ENCODE measurements at places on chromosomes 3 and 15. TPM values are rescaled to one million over a fixed set of nuclear protein-coding genes. Genes with fewer than 3 reads are reported as not detected.
A peak's percentile ranks its signal among the peaks of the same experiment; 100 is the strongest.

Gene SH2D7
- not detected for total RNA-seq

Gene PLCD1
- 36.9 TPM for total RNA-seq

Gene GXYLT2
- 0.82 TPM for total RNA-seq

GRCh38 chr3:61158667-61159066 is 92.6 kb downstream of the FHIT start:
- no peak for DNase-seq

- no peak for DNase-seq
Observed at GRCh38 chr15:29322415-29322814, 52.8 kb upstream of the NSMCE3 start.

DNA sequence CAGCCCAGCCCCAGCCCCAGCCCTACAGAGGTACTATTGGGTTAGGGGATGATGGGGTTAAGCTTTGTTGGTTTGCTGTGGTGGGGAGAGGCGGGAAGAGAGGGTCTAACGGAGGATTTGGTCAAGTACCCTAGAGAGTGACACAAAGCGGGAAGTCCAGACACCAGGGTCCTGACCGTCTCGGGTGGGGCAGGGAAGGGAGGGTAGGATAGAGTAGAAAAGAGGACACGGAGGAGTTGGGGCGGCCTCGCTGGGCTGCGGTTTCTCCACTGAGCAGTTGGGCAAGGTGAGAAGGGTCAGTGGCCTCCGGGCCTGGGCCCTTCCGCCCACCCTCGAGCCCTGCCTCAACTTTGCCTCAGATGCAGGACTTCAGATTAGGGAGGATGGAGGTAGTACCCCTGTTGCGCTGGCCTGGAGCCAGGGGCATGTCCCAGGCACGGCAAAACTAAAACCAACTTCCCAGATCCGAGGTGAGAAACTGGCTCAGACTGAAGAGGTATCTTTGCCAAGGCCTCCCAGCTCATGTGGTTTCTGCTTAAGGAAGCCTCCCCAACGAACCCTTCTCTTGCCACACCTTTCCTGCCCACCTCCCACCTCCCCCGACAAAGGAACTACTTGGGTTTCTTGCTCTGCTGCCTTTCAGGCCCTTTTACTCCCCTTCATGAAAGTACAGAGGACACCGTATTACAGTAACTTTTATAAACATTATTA is 551 bp downstream of the PML start:
- no peak for DNase-seq

DNA sequence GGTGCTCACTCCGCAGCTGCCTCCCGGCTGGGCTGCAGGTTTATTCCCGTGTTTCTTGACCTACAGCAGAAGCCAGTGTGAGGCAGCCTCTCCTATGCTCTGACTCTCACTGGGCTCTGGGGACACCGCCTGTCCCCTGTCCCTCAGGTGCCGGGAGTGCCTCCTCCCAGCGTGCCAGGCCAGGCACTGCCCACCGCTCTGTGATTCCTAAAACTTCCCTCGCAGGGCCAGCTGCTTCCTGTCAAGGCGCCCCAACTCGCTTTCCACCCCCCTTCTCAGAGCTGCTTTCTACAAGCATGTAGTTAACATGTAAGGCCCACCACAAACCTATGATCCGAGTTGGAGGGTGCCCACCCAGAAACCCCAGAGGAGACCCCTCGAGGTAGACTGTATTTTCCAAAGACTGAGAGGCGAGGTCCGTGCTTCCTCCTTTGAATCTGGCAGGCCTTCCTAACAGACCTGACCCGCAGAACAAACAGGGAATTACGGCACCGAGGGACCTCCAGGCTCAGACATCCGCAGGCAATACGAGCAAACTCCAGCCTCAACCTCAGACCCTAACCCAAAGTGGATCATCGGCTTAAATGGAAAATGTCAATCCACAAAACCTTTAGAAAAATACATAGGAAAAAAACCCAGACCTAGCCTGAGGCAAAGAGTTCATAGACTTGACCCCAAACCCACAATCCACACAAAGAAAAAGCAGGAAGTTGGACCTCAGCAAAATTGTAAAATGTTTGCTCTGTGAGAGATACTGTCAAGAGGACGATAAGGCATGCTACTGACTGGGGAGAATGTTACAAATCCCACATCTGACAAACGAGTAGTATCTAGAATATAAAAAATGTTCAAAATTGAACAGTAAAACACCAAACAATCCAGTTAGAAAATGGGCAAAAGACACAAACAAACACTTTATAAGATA is 121.3 kb upstream of the IQSEC1 start:
- no peak for DNase-seq

Gene SGO1
- 33.3 TPM for total RNA-seq

Gene FBXO40
- total RNA-seq: not detected

Gene ARGFX
- not detected for total RNA-seq

Gene C3orf49
- total RNA-seq: not detected

Gene EBLN2
- 7.8 TPM for total RNA-seq

Gene MYRIP
- total RNA-seq: 0.48 TPM

DNA sequence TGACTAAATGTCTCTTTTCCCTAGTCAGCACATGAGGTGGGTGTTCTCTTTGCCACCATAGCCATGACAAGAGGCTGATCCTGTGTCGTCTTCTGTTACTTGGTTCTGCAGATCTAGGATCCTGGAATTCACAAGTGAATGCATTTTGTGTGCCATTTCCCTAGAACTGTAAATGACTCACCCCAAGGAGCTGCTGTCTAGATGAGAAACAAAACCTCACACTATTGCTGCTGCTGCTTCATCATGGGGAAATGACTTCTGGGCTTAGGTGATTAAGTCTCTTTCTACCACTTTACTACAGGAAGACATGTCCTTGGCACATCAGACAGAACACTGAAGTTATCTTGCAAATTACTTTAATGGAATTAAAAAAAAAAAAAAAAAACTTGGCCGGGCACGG is 54.9 kb downstream of the SLCO3A1 start:
- no peak for DNase-seq

Gene HAPLN3
- 2.9 TPM for total RNA-seq

GRCh38 chr15:72227192-72227586 is 3.8 kb downstream of the PKM start:
- no peak for DNase-seq

- no peak for DNase-seq
Observed at GRCh38 chr15:67935244-67935643, 95.4 kb upstream of the RNU6-1 start.

Gene RNF13
- 29.9 TPM for total RNA-seq

DNA sequence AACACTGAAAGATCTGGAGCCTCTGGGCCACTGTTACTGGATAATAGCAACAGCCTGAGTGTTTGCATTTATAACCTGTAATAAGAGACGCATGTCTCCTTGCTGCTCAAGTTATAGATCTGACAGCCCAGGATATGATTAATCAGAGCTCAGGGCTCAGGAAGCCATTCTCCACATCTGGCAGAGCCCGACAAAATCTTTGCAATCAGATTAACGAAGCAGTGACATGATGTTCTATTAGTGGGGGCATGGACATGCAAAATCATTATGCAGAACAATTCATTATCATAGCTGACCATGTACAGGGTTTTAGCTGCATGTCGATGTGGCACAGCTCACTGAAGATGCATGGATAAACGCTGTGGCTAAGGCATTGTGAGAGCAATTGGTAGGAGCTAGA is 730.3 kb downstream of the ZNF385D start:
- no peak for DNase-seq

GRCh38 chr3:15332405-15333098 is at the start of gene SH3BP5:
Gene SH3BP5 (minus strand): TSS chr3:15332586. CDS start chr3:15332408, 178 bp downstream.
- DNase-seq: peak; percentile 60

Gene RYR3
- 1.5 TPM for total RNA-seq

DNA sequence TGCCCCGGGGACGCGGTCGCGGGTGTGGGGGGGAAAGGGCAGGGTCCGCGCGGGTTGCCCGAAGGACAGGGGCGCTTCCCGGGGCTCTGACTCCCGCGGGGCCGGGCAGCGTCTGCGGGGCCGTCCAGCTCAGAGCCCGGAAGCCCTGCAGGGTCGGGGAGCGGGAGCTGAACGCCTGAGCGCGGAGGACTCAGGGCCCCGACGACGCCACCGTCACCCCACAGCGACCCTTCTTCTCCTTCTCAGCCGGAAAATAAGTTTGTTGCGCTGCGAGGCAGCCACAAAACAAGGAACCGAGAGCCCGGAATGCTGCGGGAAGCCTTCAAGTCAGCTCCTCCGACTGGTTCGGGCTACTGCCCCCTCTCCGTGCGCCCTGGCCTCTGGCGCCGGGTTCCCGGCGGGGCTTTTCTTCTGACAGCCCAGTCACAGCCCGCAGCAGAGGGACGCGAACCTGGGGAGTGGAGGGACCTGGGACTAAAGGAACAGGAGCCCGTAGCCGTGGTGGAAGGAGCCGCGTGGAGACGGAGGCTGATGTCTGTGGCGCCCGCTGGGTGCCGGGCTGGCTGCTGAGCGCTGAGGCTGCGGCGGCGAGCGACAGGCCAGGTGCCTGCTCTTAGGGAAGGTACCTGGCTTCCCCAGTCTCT is 484 bp downstream of the CNTN4 start:
- peak; percentile 28 for DNase-seq

DNA sequence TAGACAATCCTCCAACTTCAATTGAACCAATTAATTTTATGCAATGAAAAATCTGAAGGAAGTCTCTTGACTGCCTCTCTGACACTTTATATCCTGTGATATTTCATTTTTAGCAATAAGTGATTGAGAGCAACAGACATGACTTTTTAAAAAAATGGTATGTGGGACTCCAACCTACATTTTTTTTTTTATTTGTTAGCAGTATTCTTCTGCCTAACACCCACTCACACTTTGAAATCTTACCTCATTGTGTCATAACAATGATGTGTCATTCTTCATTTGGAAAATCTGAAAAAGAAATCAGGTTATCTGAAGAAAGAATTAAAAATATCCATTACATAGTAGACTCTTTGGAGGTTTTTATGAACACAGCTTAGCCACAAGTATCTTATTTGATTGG is 541.3 kb upstream of the KCNMB2 start:
- DNase-seq: no peak

DNA sequence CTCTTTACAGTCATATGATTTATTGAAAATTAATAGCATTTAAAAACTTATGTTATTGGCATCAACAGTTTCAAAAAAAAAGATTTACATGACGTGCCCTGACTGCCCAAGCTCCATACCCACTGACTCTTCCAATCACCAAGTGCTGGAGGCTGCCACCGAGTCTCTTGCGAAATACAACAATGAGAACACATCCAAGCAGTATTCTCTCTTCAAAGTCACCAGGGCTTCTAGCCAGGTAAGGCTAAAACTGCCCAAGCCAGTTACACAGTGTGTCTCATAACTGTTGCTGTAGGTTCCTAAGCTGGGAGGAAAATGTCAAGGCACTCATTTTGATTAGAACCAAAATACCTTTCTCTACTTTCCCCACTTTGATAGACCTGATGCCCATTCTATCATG is 4.5 kb downstream of the FETUB start:
- DNase-seq: no peak

DNA sequence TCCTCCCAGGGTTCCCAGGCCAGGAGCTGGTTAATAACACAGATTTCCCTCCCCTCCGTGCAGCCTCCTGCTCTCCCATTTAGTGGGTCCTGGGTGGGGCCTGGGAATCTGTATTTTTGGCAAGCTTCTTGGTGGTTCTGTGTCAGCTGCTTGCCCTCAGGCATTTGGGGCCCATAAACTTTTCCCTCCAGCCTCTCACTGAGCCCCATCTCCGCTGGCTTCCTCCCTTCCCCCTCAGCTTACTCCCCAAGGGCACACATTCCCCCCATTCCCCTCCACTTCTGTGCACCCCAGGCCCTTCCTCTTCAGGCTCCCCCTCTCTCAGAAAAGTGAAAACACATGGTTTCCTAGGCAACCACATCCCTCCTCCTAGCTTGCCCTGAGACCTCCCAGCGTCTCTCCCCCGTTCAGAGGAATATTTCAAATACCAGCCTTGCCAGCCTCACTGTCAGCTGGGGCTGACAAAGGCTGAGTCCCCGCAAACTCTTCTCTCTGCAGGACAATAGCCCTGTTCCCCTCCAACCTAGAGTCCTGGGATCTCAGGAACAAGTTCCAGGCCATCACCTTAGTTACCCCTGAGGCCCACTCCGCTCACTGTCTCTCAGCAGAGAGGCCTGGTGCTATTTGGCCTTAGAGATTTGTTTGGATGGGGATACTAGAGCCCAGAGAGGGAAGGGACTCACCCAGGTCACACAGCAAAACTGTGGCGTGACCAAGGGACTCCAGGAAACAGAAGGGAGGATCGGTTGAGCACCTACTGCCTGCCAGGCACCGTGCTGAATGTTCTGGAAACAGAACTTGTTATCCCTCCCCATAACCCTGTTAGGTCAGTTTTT is 44.6 kb upstream of the SMAD6 start:
- peak; percentile 14 for DNase-seq

DNA sequence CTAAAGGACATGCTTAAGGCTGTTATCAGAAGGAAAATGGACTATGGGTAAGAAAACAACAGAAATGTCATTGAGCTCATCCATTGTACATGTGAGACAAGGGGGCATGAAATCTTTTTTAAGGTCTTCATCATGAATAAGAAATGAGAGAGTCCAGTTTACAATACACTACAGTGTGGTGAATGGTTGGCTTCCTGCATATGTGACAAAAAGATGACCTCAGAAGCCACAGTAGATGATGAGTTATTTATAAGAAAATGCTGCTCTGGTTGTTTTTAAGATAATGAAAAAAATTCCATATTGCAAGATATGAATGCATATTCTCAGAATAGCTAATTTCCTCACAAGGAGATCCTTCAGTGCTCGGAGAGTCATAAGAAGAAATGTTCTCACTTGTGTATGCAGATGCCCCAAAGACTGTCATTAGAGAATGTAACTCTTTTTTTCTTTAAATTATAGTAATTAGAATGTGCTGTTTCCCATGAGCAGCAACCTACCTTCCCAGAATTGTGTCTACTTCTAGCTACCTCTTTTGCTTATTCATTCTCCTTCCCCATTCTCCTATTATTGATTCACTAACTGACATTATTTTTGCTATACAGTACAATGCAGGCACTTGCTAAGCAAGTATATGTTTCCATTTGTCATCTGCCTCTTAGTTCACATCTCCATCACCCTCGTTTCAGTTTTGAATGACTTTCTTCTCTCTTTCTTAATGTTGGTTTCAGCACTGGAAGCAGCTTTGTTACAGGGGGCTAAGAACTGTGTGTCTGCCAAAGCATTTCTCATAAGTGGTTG is 152.0 kb upstream of the PEX5L start:
- DNase-seq: no peak

DNA sequence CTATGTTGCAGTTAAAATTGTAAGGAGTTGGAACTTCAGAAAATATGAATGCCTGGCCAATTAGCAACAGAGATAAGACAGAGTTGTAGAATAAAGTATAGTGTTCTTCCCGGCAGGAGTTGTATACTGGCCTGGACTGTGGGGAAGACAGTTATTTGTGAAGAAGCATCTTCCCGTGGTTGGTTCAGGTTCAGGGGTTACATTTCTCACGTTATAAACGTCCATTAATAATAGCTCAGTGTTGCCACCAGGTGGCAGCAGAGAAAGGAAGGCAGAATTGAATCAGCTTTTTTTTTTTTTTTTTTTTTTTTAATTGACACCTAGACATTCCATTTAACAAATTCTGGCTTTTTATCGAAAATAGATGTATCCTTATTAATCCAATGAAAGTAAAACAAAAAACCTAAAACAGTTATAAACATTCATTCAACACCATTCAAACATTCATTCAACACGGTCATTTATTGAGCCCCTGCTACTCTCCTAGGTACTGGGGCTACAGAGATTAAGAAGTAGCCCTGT is 66.4 kb upstream of the NR2E3 start:
- DNase-seq: peak; percentile 67

GRCh38 chr3:174169736-174170135 is 689.4 kb upstream of the NAALADL2 start:
- no peak for DNase-seq

Gene PLSCR4
- total RNA-seq: 1.1 TPM

Measured in neural crest cell (in vitro differentiated cells).